Nephron progenitor cell (in vitro differentiated cells): ENCODE measurements at places on chromosomes 6 and 20.

GRCh38 chr6:49030251-49031020 lies 432.6 kb downstream of the MMUT start:
- DNase-seq: no peak

- no peak for DNase-seq
Measured at GRCh38 chr6:43378631-43379030, 9.2 kb upstream of the ZNF318 start.

DNA sequence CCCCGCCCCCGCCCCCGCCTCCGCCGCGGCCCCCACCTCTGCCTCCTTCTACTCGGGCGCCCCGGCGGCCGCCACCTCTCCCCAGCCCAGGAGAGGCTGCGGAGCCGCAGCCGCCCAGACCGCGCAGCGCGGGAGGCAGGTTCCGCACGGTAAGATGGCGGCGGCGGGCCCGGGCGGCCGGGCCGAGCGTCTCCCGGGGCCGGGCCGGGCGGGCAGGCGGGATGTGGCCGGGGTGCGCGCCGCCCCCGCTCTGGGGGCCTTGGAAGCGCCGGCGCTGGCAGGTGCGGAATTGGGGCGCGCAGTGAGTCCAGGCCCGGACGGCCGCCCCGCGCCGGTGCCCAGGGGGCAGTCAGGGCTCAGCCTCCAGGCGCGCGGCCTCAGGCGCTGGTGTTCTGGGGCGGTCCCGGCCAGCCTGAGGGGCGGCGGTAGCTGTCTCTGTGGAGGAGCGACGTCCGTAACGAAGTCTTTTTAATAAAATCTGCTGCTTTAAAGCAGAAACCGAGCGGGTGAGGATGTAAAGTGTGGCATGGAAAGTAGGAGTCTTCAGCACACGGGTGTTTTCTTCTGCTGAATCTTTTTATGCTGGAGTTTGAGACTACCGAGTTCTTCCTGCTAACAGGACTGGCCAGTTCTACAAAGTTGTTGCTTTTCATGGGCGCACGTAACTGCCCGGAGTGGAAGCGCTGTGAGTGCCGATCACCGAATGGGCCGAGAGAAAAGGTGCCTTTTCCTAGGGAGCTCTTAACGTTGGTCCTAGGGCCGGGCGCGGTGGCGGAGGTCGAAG lies at the start of gene GID8:
Gene GID8, plus strand, starts transcription at position 43 of the 784 bp plus-strand sequence. CDS start 3,356 bp downstream, outside the sequence.
- DNase-seq: no peak

DNA sequence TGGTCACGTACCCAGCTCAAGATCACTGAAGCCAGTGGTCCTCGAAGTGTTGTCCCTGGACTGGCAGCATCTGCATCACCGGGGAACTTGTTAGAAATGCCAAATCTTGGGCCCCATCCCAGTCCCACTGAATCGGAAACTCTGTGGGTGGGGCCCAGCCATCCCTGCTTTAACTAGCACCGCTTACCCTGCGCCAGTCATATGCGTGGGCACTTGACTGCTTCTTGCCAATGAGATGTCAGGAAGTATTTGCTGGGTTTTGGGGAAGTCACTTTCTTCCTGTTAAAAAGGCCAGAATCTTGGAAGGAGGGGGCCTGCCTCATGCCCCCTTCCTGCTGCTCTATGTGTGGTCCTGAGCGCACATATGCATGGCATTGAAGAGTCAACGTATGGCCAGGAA lies 11.7 kb upstream of the SULF2 start:
- no peak for DNase-seq

DNA sequence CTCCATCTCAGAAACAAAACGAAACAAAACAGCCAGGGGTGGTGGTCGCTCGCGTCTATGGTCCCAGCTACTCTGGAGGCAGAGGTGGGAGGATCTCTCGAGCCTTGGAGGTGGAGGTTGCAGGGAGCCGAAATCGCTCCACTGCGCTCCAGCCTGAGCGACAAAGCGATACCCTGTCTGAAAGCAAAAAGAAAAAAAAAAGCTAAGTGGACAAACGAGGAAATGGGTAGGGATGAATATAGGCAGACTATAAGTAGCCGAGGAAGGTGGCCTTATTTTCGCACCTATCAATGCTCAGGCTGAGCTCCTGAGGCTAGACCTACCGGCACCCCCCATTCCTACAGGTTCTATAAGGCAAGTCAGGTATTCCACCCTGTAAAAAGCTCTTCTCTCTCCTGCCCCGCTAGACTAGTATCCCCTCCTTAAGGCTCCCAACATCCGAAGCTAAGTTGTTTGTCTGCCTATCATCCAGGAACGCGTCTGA lies 650 bp upstream of the CASP8AP2 start:
- no peak for DNase-seq

DNA sequence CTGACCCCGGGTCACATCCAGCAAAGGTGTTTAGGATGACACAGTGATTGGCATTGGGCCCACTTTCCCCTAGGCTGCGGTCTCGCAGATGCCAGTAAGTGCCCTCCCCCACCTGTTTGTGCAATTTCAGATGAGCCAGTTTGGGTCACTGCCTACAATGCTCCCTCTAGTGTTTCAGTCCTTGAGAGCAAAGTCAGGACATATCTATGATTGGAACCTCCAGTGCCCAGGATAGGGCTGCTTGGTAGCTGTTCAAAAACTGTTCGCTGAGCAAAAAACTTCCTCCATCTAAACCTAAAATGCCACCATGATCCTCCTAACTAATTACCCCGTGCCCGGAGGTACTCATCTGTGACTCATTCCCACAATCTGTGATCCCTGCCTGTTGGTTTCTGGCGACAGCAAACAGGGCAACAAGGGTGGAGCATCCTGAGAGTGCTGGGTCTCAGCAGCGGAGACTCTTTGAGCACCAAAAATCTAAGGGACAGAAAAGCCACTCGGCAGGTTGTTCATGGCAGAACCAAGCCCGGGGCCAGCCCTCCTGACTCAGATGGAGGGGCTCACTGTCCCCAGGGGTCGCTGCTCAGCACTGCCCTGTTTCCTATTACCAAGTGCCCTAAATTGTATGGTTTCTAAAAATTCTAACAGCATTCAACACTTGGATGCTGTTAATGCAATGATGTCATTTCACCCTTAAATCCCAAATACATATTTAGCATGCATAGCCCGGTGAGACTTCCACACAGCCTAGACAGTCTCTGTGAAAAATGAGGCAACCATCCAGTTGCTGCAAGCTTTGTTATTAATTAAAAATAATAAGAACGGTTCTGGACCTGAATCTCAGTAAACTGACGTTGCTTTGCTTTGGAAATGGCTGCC lies 5.0 kb downstream of the VSX1 start:
- DNase-seq: no peak

- no peak for DNase-seq
Measured at GRCh38 chr20:40680161-40680959, 8.7 kb downstream of the MAFB start.

DNA sequence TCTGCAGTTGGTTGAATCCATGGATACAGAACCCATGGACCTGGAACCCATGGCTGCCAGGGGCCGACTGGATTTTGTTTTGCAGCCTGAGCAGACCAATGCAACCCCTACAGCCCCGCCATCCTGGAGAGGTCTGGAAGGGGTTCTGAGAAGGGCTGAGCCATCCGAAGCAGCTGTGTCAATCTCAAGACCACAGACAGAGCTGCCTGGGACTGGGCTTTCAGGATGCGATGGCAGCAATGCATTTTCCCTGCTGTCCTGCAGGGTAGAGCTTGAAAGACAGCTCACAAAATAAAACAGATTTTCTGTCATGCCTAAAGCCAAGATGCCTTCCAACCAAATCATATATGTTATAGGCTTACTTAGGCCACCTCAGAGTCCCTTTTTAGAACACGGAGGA lies 125.8 kb upstream of the NXT1 start:
- no peak for DNase-seq

- DNase-seq: peak; percentile 85
Measured at GRCh38 chr6:27503436-27504030, 30.6 kb upstream of the ZNF184 start.

DNA sequence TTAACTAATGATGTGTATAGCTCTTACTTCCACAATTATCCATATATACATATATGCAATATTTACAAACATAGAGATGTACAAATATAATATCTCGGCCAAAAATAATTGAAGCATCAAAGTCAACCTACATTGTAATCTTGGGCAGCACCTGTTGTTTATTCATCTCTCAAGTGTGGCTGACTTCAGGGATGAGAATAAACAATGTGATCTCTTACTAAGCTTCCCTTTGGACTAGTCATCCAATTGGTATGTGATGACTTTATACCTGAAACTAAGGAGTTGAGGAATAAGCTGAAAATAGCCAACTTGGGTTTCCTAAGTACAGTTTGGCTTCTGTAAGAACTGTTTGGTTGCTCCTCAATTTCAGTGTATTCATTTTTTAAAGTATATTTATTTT lies 256.6 kb downstream of the KHDC1L start:
- no peak for DNase-seq

DNA sequence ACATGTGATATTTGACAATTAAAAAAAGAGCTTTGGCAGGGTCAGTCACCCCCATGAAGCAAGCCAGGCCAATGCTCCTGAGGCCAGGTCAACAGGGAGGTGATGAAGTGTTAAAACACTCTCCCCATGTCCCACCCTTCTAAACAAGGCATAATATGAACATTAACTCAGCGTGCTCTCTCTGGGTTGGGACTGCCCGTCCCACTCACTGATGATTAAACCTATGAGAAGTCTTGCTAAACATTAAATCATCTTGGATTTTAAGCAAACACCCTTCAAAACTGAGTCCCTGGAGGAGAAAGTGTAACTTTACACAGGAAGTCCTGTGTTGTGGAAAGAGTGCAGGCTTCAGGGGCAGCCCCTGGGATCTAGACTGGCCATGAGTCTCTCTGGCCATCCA lies 558.5 kb downstream of the CD83 start:
- no peak for DNase-seq

DNA sequence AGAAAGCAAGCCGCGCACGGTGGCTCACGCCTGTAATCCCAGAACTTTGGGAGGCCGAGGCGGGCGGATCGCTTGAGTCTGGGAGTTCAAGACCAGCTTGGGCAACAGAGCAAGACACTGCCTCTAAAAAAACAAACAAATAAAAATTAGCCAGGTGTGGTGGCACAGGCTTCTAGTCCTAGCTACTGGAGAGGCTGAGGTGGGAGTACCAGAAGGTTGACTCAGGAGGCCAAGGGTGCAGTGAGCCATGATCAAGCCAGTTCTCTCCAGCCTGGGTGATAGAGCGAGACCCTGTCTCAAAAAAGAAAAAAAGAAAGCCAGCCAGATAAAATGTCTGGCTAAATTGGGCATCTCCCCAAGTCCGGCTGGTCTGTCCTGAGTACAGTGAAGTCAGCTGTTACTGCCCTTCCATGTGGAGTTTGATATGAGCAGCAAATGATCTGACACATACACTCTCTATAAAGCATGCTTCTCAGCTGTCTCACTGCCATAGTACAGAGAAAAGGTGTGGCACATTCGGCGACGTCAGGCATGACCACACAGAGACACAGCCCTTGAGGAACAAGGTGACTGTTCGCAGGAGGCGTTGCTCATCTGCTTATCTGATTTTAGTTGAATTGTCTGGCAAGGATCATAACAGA lies 13.0 kb downstream of the CD83 start:
- DNase-seq: peak; percentile 27

DNA sequence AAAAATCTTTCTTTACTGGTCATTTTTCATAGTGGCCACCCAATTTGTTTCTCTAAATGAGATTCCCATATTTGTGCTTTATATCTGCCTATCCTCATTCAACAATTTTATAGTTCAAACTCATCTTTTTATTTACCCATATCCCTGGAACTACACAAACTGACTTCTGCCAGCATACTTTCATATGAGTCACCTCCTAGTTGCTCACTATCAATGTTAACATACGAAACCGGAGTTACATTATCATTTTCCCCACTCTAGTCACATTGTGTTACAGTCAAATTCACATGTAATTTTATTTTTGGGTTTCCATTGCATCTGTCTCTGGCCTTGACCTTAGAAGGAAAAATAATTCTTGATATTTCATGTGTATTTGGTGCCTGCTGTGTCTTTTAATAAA lies 499.4 kb downstream of the MAFB start:
- no peak for DNase-seq

GRCh38 chr20:33781945-33782344 lies 29.2 kb upstream of the CHMP4B start:
- no peak for DNase-seq

- no peak for DNase-seq
Measured at GRCh38 chr20:40431611-40432010, 257.4 kb downstream of the MAFB start.

DNA sequence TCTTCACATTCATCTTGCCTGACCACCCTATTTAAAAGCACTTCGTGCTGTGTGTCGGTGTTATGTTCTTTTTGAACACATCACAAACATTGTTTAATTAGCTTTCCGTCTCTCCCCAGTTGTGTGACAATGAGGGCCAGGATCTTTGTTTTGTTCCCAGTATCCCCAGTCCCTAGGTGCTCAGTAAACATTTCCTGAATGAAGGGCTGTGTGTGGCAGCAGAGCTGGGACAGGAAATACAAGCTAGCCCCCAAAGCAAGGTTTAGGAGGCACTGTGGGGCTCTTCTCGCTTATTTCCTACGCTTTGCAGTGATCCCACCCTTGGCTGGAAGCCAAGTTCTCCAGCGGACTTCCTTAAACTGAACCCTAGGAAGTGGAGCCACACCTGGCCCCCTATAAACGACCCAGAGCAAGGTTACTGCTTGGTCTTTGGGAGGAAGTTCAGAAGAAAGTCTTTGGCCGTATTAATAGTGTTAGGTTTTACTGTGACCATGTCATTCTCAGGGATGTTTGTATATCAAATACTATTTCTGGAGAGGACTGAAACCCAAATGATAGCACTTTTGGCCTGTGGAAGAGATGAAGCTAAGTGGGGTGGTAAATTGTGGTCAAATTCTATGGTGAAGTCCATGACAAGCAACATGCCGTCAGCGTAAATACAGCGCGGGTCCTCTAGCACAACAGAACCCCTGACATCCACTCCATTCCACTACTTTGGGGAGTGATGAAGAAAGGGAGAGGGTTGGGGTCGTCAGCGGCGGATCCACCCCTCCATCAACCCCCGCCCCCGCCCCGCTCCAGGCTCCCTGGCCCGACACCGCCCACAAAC lies 570 bp upstream of the FANCE start:
- DNase-seq: no peak

DNA sequence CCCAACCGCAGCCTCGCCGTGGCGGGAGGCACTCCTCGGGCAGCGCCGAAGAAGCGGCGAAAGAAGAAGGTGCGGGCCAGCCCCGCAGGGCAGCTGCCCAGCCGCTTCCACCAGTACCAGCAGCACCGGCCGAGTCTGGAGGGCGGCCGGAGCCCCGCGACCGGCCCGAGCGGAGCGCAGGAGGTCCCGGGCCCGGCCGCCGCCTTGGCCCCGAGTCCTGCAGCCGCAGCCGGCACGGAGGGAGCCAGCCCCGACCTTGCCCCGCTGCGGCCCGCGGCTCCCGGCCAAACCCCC lies 525 bp downstream of the PNRC1 start:
- no peak for DNase-seq

DNA sequence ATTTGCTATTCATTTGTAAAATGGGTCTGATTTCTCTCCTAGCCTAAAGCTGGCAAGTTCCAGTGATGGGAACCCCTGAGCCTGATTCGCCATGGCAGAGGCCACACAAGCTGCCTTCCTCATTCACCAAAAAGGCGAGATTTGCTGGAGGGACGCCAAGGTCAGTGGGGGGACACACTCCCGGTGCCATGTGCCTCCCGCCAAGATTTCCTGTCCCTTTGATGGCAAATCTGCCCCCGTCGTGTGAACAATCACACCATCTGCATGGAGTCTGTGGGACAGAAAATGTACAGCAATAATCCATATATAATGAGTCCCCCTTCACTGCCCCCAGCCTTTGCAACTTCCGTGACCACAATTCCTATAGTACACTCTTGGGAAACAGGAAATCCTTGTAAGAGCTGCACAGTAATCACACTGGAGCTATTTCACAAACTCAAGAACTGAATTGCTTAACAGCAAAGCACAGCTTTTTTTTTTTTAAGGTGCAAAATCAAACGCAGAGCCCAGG lies 15.7 kb upstream of the IGF2R start:
- no peak for DNase-seq

GRCh38 chr20:18058661-18059467 lies 1.1 kb upstream of the OVOL2 start:
- peak; percentile 60 for DNase-seq
